ENCODE measurements at places on chromosomes 2 and 18.

DNA sequence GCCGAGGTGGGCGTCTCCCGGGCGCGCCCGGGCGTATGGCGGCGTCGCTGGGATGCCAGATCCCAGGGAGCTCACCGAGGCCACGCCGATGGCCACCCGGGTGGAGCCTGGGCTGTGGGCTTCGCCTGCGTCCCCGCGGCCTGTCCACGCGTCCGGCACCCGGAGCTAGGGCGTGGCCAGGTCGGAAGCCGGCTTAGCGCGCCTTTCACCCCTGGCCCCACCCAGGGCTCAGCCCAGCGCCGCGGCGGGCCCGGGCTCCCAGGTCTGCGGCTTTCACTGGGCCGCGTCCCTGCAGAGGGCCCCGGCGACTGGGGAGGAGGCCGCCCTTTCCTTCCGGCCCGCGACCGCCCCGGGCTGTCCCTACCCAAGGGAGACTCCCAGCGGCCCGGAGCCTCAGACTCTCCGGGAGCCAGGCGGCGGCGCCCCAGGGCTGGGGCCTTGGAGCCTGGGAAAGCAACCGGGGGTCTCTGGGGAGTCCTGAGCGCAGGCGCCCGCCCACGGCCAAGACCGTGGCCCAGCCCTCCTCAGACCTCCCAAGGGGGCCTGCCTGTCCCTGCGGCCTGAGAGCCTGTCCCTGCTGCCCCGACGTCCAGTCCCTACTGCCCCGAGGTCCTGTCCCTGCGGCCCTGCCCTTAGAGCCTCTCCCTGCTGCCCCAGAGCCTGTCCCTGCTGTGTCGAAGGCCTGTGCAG lies 36.3 kb upstream of the ITM2C start:
- no peak for DNase-seq

DNA sequence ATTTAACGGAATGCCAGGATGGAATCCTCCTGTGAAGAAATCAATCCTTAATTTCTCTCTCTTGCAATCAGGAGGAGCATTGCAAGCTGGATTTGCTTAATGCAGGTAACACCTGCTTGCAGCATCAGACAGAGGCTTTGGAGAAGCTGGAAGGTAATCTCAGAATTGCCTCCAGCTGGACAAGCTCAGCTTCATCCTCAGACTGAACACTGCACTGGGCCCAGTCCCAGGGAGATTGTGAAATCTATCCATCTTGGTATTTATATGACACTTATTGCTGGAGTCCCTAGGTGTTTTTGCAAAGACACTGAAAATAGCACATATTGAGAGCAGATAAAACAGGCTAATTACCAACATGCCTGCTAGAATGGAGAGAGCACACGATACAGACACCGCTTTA lies 179.4 kb upstream of the SESTD1 start:
- DNase-seq = no peak

DNA sequence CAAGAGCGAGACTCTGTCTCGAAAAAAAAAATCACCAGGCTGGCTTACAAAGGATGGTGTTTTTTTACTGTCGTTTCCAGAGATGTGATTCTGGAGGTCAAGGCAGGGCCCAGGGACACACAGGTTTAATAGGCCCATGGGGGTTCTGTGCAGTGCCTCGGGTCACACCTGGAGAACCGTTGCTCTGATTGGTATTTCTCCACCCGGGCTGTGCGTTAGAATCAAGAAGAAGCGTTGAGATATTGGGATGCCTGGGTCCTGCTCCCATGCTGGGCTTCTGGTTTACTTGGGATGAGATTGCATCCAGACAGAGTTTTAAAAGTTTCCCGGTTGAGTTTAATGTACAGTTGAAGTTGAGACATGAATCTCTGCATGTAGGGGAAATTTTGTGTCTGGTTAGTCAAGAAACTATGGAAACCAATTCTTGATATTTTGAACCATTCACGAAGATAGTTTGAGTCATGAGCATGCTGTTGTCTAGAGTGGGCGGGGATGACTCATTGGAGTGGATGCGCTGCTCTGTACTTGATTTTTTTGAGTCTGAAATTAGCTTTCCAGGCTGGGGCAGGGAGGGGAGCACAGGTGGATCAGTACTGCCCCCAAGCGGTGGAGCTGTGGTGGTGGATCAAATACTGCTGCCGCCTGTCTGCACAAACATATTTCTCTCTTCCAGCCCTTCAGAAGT lies 50.1 kb downstream of the GREB1 start:
- peak; percentile 61 for DNase-seq

DNA sequence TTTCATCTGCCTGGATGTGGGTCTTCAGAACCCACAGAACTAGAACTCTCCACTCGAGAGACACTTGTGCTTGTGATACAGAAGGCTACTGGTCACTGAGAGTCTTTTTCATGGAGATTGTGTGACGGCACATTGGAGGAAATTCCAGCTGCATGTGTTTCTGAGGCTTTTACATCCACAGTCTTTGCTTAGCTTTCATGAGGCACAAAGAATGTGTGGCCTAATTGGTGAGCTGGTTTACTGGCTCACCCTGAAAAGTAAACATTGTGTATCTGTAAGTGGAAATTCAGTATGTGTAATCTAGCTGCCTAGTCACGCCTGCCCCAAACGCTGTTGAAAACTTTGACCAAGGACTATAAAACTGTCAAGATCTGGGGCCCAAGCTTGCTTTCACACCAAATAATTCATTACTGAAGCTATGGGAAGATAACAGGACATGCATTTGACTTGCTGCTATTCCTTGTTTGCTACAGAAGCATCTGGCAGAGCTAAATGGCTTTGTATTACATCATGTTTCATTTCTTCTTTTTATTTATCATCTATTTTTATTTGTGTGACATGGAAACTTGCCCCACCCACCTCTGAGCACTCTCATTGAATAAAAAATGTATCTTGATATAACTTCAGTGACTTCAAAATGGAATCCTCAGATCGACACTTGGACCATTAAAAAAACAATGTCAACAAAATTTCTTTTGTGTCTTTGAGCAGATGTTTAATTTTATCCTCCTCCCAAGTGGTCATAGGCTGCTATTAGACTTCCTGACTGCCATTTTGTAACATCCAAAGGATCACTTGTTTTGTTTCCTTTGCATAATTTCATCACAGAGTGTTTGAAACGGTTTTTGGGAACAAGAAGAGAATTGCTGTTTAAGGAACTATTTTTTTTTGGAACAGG lies 80.2 kb downstream of the EFEMP1 start:
- peak; percentile 30 for DNase-seq

DNA sequence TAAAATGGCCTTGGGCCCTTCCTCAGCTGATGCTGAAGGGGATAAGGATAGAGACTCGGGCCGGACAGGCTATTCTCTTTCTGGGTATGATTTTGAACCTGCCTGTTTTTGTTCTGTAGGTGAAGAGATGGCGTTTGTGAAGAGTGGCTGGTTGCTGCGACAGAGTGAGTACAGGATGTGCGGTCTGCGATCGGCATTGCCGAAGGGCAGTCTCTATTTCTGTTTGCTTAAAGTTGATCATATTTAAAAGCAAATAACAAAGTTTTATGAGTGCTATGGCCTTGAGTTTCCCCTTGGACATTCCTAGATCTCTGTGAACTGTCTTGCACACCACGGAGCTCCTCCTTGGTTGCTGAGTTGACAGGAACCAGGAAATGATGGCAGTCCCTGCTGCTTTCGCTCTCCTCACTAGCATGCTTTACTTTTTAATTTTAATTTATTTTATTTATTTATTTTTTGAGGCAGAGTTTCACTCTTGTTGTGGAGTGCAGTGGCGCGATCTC lies 15.7 kb downstream of the PLEKHB2 start:
- no peak for DNase-seq

GRCh38 chr2:61775956-61776570 lies 77.8 kb downstream of the FAM161A start:
- no peak for DNase-seq

GRCh38 chr2:202771741-202772460 lies 99.7 kb downstream of the ICA1L start:
- DNase-seq = no peak

DNA sequence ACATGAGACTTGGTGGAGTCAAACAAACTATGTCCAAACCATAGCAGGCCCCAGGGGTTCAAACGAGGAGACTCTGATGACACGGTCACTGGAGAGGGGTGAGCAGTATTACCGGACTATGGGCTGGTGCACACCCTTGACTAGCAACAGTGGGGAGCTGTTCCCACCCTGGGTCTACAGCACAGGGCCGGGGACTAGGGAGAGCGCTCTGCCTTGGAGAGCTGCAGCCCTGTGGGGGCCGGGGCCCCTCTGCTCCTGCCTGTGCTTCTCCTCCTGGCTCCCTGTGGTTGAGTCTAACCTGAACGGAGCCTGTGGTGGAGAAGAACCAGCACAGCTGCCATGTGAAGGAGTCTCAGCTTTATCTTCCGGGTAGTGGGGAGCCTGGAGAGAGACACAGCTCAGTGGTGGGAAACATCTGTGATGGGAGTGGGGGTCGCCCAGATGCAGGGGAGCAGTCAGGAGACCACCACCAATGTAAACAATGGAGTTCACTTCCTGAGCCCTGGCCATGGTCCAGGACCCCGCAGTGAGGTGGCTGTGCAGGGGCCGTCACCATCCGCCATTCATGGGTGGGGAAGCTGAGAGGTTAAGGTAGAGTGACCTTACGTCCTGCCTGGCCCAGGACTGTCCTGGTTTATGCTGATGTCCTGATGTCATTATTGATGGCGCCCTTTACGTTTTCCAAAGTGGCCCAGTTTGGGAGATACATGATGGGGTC lies 195.7 kb upstream of the TWIST2 start:
- DNase-seq = no peak

DNA sequence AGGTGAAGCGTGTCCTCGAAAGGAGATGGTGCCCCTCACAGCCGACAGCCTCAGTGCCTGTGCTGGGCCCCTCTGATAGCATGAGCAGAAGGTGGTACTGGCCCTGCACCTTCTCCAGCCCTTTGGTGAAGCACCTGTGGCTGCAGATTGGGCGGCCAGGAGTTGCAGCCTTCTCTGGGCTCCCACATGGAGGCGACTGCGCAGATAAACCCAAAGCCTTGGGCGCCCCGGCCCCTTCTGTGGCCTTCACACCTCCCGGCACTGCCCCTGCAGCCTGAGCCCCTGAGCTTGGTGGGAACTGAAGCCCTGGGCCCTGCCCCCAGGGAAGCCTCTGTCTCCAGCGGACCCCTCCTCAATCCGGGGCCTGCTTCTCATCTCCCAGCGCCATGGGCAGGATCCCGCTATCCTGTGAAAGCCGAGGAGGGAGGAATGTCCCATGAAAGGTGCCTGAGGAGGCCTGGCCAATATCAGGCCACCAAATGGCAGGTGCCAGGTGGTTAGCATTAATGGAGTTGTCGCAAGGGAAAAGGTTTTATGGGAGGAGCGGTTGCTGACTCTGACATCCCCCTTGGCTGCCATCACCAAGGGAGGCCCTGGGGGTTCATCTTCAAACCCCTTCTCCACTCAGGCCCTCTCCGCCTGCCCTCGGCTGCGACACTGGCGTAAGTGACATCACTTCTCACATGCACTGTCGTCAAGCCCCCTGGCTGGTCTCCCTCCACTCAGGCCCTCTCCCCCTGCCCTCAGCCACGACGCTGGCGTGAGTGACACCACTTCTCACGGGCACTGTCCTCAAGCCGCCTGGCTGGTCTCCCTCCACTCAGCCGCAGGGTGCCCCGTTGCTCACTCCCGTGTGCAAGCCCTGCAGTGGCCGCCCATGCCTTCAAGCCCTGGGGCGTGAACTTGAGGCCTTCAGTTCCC lies 62.4 kb downstream of the DDX1 start:
- no peak for DNase-seq

DNA sequence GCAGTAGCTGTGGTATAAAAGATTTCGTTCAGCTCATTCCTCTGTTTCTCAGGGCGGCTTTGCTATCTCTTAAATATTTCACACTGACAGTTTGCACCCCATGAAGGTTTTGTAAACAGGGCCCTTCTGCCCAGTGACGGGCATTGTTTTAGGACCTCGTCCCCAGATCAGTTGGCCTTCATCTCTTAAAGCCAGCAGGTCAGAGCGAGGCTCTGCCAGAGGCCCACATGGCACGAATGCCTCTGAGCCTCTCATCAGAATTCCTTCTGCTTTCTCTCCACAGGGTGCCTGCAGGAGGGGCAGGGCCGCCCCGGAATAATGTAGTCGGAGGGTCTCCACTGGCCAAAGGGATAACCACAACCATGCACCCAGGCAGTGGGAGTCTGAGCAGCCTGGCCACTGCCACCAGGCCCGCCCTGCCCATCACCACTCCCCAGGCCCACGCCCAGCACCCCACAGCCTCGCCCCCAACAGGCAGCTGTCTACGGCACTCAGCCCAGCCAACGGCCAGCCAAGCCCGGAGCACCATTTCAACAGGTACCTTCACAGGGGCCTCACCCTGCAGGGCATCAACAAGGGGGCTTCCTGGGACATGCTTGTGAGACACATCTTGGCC lies 177.0 kb downstream of the SEPTIN10 start:
- no peak for DNase-seq

- DNase-seq = no peak
These were observed 104.9 kb upstream of the MGAT5 start for GRCh38 chr2:134148843-134149472.

DNA sequence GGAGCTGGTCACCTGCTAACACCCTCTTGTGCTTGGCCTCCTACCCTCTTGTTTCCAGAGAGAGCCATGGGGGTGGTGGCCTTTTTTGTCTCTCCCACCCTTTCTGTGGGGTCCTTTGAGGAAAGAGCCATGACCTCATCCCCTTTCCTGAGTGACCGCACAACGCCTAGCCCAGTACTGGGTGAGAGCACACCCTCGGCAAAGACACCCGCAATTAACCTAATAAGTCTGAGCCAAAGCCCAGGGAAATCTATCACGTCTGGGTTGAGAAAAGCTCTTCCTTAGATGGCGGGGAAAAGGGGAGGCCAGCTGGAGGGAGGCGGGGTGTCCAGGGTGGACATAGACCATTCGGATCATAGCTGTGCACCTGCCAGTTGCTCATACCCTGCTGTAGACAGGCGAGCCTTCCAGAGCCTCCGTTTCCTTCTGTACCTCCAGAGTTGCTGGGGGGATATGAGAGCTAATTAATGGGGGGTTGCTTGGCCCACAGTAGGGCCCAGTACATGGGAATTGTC lies 93.7 kb upstream of the MCFD2 start:
- DNase-seq = no peak

DNA sequence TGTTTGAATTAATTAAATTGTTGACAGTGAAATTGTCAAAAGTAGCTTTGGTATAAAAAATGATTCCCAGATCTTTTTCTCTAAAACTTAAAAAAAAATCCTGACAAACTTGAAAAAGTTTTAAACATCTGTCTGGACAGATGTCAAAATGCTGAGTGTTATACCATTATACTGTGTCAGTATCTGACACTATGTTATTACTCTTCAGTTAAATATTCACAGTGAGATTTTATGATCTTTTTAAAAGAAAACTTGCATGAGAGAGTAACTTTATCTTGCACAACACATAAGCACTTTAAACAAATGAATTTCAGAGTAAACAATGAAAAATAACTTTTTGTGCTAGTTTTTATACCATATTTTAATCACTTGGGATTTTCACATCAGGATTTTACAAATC lies 167.4 kb downstream of the MEIS1 start:
- no peak for DNase-seq

DNA sequence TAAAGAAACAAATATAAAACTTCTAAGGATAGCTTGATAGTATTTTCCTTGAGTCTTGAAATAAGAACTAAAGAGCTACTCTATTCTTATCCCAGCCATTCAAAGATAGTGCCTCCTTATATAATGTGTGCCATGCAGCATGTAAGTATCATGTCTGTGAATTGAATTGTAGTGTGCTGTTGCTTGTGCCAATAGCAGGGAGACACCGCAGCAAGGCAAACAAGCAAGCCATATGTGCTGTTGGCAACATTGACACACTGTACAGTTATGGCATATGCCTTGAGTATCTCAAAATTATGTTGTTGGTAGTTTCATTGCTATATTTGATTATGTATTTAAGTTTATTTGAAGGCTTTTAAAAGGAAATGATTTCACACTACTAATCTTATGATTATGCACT lies 58.2 kb downstream of the ERBB4 start:
- no peak for DNase-seq

All from epithelial cell of proximal tubule (primary cell).